Activated naive CD8-positive, alpha-beta T cell treated with anti-CD3 and anti-CD28 coated beads, Interleukin-2, amount 10 ng/mL, durations not matched to agents 7 days and 5 days (primary cell): ENCODE measurements at places on chromosomes 7 and 10. TPM values are rescaled to one million over a fixed set of nuclear protein-coding genes. Genes with fewer than 3 reads are reported as not detected.
A peak's percentile ranks its signal among the peaks of the same experiment; 100 is the strongest.

The TEX47 gene
- not detected for total RNA-seq

The SFTPA2 gene
- total RNA-seq: not detected

The CPA4 gene
- not detected for total RNA-seq

The PODXL gene
- 1.5 TPM for total RNA-seq

The COBL gene
- total RNA-seq: not detected

The ANKMY2 gene
- total RNA-seq: 18.7 TPM

The CFAP46 gene
- not detected for total RNA-seq

The TMEM236 gene
- total RNA-seq: 0.08 TPM

The LBX1 gene
- total RNA-seq: not detected

The DRGX gene
- total RNA-seq: not detected

The EGFR gene
- total RNA-seq: not detected

The HGF gene
- total RNA-seq: not detected

The ANKRD22 gene
- not detected for total RNA-seq

The ADCYAP1R1 gene
- total RNA-seq: not detected

The EN2 gene
- total RNA-seq: not detected

The BAMBI gene
- 0.31 TPM for total RNA-seq

The HKDC1 gene
- 0.68 TPM for total RNA-seq

DNA sequence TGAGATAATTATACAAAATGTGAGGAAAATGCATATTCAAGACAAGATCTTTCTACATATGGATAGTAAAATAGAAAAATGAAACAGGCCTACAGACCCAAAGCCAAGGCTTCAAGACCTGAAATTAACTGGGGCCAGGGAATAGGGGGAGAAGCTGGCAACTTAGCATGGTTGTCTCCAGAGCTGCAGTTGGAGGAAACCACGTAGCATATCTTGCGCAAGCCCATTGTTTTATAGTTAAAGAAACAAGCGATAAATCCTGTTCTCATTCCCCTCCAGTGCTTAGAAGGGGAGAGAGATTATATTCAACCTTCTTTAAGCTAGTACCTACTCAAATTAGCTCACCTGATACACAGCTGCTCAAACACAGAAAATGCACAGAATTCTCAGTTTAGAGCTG, 197.1 kb downstream of the SORCS1 start:
- no peaks in the 10 kb centered on the region for H3K4me1 ChIP-seq
- H3K4me3 ChIP-seq: no peak overlapping the region
- H3K27ac ChIP-seq: no peak overlapping the region
- H3K27me3 ChIP-seq: no peaks in the 10 kb centered on the region
- no peak for DNase-seq
- H3K36me3 ChIP-seq: no peaks in the 10 kb centered on the region

DNA sequence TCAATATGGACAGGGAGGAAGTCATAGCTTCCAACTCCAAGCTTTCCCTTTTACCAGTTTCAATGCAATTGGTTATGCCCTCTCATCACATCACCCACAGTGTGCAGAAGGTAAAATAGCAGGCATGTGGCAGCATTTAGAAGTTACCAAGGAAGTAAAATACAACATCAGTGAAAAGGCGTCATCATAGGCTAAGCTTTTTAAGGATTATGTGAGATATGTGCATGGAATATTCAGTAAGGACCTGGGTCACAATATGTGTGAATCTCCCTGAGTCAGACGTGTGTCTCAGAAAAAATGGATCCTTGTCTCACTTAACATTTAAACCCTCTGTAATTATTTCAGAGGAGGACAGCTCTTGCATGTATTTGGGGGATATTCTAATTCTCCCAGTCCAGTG, 522.8 kb upstream of the POM121L12 start:
- no peaks in the 10 kb centered on the region for H3K36me3 ChIP-seq
- no peak for DNase-seq
- H3K27me3 ChIP-seq: no peaks in the 10 kb centered on the region
- no peak overlapping the region for H3K27ac ChIP-seq
- H3K4me3 ChIP-seq: no peak overlapping the region

DNA sequence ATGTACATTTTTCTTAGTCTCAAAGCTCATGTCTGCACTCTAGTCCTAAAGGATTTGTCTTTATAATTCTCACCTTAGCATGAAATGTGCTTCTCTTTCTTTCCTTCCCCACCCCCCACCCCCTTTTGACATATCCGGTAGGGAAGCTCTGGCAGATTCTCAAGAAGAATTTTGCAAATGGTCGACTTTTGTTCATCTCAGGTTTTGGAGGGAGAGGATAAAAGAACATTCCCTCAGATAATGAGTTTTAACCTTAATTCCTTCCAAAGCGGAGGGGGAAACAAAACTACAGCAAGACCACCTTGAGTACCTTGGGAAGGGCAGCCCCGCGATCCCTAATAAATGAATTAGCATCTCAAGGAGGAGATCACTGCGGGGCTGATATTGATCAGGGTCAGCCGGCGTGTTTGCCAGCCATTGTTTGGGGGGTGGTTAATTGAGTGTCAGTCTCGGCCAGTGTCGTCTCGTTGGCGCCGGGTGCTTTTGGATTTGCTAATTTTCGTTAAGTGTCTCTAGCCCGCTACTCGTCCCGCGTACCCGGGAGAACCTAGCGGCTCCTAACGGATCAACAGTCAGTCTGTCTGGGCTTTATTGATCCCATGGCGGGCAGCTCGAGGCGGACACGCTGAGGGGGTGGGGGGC, 874 bp upstream of the BAMBI start:
- H3K36me3 ChIP-seq: no peaks in the 10 kb centered on the region
- peak overlapping the region; percentile 72 for H3K4me3 ChIP-seq
- H3K27me3 ChIP-seq: peaks cover 81% of the 10 kb centered on the region
- no peak overlapping the region for H3K27ac ChIP-seq
- DNase-seq: no peak
- peaks cover 18% of the 10 kb centered on the region for H3K4me1 ChIP-seq

- no peak overlapping the region for H3K4me3 ChIP-seq
- no peaks in the 10 kb centered on the region for H3K4me1 ChIP-seq
- no peak for DNase-seq
- H3K27ac ChIP-seq: no peak overlapping the region
- no peaks in the 10 kb centered on the region for H3K27me3 ChIP-seq
Observed at GRCh38 chr7:3778345-3778744, 477.3 kb downstream of the SDK1 start.

GRCh38 chr7:138491612-138492386, 31.7 kb downstream of the TRIM24 start:
- DNase-seq: no peak
- peaks cover 5% of the 10 kb centered on the region for H3K4me1 ChIP-seq
- H3K27me3 ChIP-seq: no peaks in the 10 kb centered on the region
- H3K36me3 ChIP-seq: peaks cover 45% of the 10 kb centered on the region
- no peak overlapping the region for H3K27ac ChIP-seq

DNA sequence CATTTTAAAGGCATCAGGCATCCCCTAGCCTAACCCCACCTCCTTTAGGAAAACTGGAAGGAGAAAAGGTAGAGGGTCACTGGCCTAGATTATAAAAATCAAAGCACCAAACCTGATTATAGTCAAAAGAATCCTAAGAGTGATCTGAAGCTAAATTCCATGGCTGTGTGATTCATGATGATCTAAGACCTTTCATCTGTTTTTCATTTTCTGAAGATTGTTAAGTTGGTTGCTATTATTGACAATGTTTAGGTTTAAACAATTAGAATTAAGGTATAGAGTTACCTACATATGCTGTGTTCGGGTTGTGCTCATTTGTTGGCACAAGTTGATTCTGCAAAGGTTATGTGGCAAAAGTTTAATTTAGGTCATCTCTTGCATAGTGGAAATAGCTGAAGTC, 148.7 kb downstream of the BICC1 start:
- peaks cover 2% of the 10 kb centered on the region for H3K36me3 ChIP-seq
- no peaks in the 10 kb centered on the region for H3K27me3 ChIP-seq
- DNase-seq: no peak
- no peak overlapping the region for H3K4me3 ChIP-seq
- peaks cover 5% of the 10 kb centered on the region for H3K4me1 ChIP-seq

- H3K27ac ChIP-seq: no peak overlapping the region
- H3K27me3 ChIP-seq: peaks cover 4% of the 10 kb centered on the region
- no peaks in the 10 kb centered on the region for H3K36me3 ChIP-seq
- no peak for DNase-seq
- no peak overlapping the region for H3K4me3 ChIP-seq
- H3K4me1 ChIP-seq: no peaks in the 10 kb centered on the region
Observed at GRCh38 chr10:122143238-122143841, 127.8 kb upstream of the BTBD16 start.

GRCh38 chr7:141193066-141193465, 119.2 kb downstream of the TMEM178B start:
- H3K4me3 ChIP-seq: no peak overlapping the region
- H3K36me3 ChIP-seq: no peaks in the 10 kb centered on the region
- no peak overlapping the region for H3K27ac ChIP-seq

GRCh38 chr10:5434017-5434753, 21.8 kb downstream of the NET1 start:
- peaks cover 8% of the 10 kb centered on the region for H3K4me1 ChIP-seq
- peak overlapping the region; percentile 15 for H3K4me3 ChIP-seq
- DNase-seq: no peak
- no peaks in the 10 kb centered on the region for H3K27me3 ChIP-seq

DNA sequence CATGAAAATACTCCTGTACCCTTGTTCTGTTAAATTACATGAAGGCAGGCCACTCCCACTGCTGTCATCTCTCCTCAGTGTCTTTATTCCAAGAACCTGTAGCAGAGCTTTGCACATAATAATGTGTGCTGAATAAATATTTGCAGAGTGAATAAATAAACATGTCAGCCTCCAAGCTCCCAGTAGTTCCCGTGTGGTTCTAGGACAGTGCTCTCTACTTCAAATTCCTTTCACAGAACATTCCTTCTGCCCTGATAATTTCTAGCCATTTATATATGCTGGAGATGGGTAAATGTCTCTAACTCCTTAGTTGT, 20.3 kb upstream of the HYAL4 start:
- H3K4me1 ChIP-seq: peaks cover 12% of the 10 kb centered on the region
- peaks cover 10% of the 10 kb centered on the region for H3K27me3 ChIP-seq
- DNase-seq: no peak
- H3K27ac ChIP-seq: no peak overlapping the region

- DNase-seq: no peak
- H3K27me3 ChIP-seq: peaks cover 3% of the 10 kb centered on the region
- no peak overlapping the region for H3K27ac ChIP-seq
- H3K4me3 ChIP-seq: no peak overlapping the region
Observed at GRCh38 chr7:155219947-155220769, 77.5 kb upstream of the INSIG1 start.

DNA sequence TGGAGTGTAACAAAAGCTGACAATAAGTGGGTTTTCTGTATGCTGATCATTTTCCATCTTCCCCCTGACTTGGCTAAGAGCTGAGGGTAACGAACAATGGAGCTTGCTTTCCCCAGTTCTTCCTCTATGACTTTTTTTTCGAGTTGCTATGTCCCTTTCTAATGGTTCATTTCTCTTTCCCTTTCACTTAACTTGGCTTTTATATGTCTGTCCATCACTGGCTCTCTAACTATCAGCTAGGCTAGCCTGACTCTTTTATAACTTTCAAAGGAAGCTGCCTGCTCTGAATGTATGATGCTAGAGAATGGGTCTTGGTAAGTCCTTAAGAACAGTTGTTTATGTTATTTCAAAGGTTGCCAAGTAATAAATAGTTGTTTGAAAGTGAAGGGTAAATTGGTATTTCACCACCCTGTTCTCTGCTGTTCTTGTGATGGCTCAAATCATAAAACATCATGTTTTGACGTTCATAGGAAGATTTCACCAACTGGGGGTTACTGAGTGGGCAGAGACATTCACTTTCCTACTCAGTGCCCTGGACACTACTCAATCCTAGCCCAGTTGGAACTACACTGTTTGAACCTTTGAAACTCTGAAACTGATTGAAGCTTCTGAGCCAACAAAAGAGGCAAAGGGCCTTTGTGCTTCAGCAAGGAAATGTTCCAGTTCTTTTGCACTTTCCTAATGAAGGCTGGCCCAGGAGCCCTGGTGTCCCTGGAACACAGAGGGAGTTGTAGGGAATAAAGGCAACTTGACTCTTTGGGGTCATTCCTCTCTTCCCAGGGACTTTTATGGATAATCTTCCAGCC, 85.4 kb upstream of the PHYHIPL start:
- no peak for DNase-seq
- no peaks in the 10 kb centered on the region for H3K27me3 ChIP-seq
- no peak overlapping the region for H3K4me3 ChIP-seq
- no peaks in the 10 kb centered on the region for H3K4me1 ChIP-seq

DNA sequence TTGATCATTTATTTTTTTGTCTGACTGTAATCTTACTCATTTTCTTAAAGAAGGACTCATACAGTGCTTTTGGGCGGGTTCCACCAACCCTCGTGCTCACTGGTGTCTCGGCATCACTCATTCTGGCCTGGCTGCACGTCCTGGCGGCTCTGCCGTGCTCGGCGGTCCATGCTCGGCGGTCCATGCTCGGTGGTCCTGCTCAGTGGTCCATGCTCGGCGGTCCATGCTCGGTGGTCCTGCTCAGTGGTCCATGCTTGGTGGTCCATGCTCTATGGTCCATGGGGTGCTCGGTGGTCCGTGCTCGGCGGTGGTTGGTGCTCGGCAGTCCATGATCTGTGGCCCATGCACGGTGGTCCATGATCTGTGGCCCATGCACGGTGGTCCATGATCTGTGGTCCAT, 72.5 kb downstream of the WDR37 start:
- peaks cover 14% of the 10 kb centered on the region for H3K4me1 ChIP-seq
- peaks cover 48% of the 10 kb centered on the region for H3K36me3 ChIP-seq
- no peaks in the 10 kb centered on the region for H3K27me3 ChIP-seq
- no peak overlapping the region for H3K4me3 ChIP-seq

DNA sequence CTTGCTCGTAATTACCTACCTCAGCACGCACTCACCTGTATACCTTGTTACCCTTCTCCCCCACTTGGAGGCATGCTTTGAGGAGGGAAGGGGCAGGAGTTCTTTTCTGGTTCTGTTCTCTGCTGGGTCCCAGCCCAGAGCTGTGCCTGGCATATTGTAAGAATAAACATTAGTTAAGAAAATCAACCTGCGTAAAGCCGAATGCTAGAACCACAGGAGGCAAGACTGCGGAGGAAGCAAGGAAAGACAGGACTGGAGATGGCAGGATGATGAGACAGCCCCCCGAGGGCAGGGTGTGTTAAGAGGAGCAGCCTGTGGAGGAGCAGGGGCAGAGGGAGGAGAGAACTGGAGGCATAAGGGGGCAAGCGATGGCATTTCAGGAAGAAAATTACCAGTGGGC, 9.5 kb downstream of the C10orf53 start:
- no peak overlapping the region for H3K27ac ChIP-seq
- no peaks in the 10 kb centered on the region for H3K4me1 ChIP-seq
- H3K27me3 ChIP-seq: peaks cover 64% of the 10 kb centered on the region

- H3K4me3 ChIP-seq: no peak overlapping the region
- H3K27me3 ChIP-seq: no peaks in the 10 kb centered on the region
- no peak for DNase-seq
- H3K36me3 ChIP-seq: peaks cover 2% of the 10 kb centered on the region
Observed at GRCh38 chr7:144769352-144769751, 66.5 kb downstream of the TPK1 start.

DNA sequence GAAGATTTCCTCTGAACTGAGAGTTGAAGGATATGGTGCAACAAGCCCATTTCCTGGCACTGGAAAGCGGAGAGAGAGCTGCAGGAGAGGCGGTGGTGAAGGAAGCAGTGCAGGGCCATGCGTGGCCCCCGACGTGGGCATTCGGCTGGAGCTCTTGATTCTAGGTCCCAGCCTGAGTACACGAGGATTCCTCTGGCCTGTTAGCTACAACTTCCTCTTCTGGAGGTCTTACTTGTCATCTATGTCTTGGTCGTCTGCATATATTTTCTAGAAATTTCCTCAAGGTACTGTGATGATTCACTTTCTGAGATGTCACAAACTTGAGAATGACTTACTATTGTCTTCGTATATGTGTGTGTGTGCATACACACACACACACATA, 59.2 kb upstream of the JAZF1 start:
- H3K27ac ChIP-seq: no peak overlapping the region
- no peak for DNase-seq
- no peak overlapping the region for H3K4me3 ChIP-seq

GRCh38 chr10:35433851-35434426, 97.6 kb downstream of the CCNY start:
- peaks cover 32% of the 10 kb centered on the region for H3K36me3 ChIP-seq
- H3K27ac ChIP-seq: no peak overlapping the region
- DNase-seq: no peak
- H3K27me3 ChIP-seq: no peaks in the 10 kb centered on the region
- H3K4me3 ChIP-seq: no peak overlapping the region
- H3K4me1 ChIP-seq: peaks cover 15% of the 10 kb centered on the region
